Activated naive CD4-positive, alpha-beta T cell treated with anti-CD3 and anti-CD28 coated beads, Interleukin-2, amount 50 U/mL, for 72 hours (primary cell): ENCODE measurements at places on chromosomes 1 and 21. TPM values are rescaled to one million over a fixed set of nuclear protein-coding genes. Genes with fewer than 3 reads are reported as not detected.
A peak's percentile ranks its signal among the peaks of the same experiment; 100 is the strongest.

DNA sequence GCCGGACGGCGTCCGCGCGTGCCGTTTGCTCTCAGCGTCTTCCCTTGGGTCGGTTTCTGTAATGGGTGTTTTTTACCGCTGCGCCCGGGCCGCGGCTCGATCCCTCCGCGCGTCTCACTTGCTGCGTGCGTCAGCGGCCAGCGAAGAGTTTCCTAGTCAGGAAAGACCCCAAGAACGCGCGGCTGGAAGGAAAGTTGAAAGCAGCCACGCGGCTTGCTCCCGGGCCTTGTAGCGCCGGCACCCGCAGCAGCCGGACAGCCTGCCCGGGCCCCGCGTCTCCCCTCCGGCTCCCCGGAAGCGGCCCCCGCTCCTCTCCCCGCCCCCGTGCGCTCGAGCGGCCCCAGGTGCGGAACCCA lies 159.8 kb downstream of the RUNX1 start:
- DNase-seq = no peak

DNA sequence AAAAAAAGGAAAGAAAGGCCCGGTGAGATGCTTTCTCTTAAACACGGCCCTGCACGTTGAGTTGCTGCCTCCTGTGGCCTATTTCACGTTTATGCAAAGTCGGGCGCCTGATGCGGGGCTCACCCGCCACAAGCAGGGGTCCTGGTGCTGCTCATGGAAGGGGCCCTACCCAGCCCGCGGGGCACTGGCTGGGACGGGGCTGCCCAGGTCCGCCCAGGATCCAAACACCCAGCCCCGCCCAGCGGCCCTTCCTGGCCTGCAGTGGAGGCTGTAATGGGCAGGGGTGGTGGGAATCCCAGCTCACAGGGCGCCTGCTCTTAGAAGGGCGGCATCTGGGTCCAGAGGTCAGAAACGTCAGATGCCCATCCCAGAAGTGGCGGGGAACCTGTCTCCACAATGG lies 1.6 kb downstream of the COL6A2 start:
- DNase-seq = peak; percentile 52

The TRIM33 gene
- total RNA-seq = 45.5 TPM

The KCNJ9 gene
- total RNA-seq = 0.06 TPM

The THAP3 gene
- 20.2 TPM for total RNA-seq

The CHIA gene
- total RNA-seq = 0.25 TPM

The TCP10L gene
- total RNA-seq = 1.5 TPM
